ENCODE measurements at places on chromosomes 12 and 14.

GRCh38 chr12:45257185-45257930, 41.5 kb downstream of the ANO6 start:
- DNase-seq, result no peak

GRCh38 chr12:6335451-6336078, 6.3 kb downstream of the TNFRSF1A start:
- peak; percentile 55 for DNase-seq

- no peak for DNase-seq
Observed at GRCh38 chr14:72892103-72892878, 1.6 kb downstream of the DPF3 start.

DNA sequence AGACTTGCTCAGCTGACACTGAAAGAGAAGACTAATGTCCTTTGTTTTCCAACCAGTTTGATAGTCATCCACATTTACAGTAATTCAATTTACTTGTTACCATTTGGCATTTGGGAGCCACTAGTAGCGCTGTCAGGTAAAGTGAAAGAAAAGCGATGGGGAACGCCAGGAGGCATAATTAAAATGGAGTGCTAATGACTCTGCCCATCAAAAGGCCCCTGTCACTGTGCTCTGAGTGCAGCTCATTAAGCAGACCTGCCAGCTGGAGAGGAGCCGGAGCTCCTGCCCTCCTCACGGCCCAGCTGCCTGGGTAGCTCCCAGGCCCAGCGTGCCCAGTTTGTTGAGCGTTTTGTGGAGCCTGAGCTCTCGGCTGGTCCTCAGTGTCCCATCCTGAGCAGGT, 463.6 kb upstream of the CCDC196 start:
- DNase-seq, result no peak

DNA sequence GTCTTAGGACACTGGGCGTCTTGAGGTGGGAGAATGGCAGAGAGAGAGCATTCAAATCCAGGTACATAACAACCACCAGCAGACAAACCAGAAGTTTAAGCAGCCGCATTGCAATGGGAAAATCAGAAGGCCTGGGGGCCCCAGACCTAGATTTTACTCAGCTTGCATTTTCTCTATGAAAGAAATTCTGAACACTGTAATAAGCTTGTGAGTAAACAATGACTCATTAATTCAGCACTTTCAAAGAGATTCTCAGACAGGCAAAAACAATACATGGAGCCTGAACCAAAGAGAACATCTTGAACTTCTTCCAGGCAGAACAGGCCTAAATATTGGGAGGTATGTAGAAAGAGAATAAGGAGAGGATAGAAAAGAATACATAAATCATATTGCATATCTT, 69.8 kb upstream of the IFNG-AS1 start:
- DNase-seq, result no peak

GRCh38 chr12:80632835-80633234, 74.6 kb upstream of the MYF6 start:
- no peak for DNase-seq

DNA sequence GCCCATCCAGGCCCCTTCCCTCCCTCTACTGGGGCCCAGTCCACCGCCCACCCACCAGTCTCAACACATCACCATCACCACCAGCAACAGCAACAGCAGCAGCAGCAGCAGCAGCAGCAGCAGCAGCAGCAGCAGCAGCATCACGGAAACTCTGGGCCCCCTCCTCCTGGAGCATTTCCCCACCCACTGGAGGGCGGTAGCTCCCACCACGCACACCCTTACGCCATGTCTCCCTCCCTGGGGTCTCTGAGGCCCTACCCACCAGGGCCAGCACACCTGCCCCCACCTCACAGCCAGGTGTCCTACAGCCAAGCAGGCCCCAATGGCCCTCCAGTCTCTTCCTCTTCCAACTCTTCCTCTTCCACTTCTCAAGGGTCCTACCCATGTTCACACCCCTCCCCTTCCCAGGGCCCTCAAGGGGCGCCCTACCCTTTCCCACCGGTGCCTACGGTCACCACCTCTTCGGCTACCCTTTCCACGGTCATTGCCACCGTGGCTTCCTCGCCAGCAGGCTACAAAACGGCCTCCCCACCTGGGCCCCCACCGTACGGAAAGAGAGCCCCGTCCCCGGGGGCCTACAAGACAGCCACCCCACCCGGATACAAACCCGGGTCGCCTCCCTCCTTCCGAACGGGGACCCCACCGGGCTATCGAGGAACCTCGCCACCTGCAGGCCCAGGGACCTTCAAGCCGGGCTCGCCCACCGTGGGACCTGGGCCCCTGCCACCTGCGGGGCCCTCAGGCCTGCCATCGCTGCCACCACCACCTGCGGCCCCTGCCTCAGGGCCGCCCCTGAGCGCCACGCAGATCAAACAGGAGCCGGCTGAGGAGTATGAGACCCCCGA, 6.8 kb upstream of the RNU7-1 start:
- DNase-seq, result no peak

- DNase-seq, result no peak
Observed at GRCh38 chr12:79548610-79548924, 142.2 kb downstream of the PAWR start.
